ENCODE measurements at places on chromosomes 4 and X. TPM values are rescaled to one million over a fixed set of nuclear protein-coding genes. Genes with fewer than 3 reads are reported as not detected.

DNA sequence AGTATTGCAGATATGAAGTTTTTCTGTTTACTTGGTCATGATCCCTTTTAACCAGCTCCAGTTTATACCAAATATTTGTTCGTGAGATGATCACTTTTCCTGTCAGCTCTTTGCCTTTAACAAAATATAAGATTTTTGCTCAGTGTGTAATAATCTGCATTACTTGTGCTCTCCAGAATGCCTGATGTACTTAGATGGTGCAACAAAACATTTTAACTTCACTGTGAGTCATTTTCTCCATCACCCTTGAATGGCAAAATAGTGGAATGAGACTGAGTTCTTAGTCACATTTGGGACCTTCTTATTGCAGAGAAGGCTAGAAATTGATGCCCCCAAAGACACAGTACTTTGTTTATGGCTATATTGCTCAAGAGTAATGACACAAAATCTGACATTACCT, 252.0 kb downstream of the FRMPD4 start:
- no peaks in the 10 kb centered on the region for H3K4me1 ChIP-seq
- H3K36me3 ChIP-seq = no peaks in the 10 kb centered on the region
- no peaks in the 10 kb centered on the region for H3K27me3 ChIP-seq
- H3K4me3 ChIP-seq = no peak overlapping the region
- no peak overlapping the region for H3K27ac ChIP-seq

GRCh38 chr4:108703966-108704365, 53.6 kb downstream of the OSTC start:
- H3K27ac ChIP-seq = no peak overlapping the region
- no peaks in the 10 kb centered on the region for H3K36me3 ChIP-seq
- H3K27me3 ChIP-seq = no peaks in the 10 kb centered on the region
- H3K4me3 ChIP-seq = no peak overlapping the region

GRCh38 chr4:11131491-11131890, 297.2 kb downstream of the HS3ST1 start:
- no peak overlapping the region for H3K27ac ChIP-seq
- H3K4me3 ChIP-seq = no peak overlapping the region
- DNase-seq = peak; percentile 75
- no peaks in the 10 kb centered on the region for H3K36me3 ChIP-seq
- H3K4me1 ChIP-seq = no peaks in the 10 kb centered on the region

DNA sequence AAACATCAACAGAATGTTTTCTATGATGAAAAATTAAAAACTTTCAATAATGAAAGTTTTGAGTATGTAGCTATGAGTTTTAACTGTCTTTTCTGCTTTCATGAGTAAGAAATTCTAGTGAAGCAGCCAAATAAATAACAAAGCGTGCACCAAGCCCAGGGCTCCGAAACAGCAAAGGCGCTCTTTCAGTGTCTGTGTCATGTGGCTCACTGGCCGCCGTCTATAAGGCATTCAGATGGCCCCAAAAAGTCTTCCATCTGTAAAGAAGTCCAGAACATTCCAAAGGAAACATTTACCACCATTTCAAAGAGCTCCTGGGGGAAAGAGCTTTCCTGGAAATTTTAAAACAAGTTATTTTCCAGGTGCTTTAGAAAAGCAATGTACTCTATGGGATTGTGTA, 139.9 kb downstream of the AFAP1 start:
- peaks cover 48% of the 10 kb centered on the region for H3K36me3 ChIP-seq
- peaks cover 14% of the 10 kb centered on the region for H3K4me1 ChIP-seq
- peak; percentile 81 for DNase-seq
- peak overlapping the region; percentile 50 for H3K27ac ChIP-seq
- no peaks in the 10 kb centered on the region for H3K27me3 ChIP-seq

DNA sequence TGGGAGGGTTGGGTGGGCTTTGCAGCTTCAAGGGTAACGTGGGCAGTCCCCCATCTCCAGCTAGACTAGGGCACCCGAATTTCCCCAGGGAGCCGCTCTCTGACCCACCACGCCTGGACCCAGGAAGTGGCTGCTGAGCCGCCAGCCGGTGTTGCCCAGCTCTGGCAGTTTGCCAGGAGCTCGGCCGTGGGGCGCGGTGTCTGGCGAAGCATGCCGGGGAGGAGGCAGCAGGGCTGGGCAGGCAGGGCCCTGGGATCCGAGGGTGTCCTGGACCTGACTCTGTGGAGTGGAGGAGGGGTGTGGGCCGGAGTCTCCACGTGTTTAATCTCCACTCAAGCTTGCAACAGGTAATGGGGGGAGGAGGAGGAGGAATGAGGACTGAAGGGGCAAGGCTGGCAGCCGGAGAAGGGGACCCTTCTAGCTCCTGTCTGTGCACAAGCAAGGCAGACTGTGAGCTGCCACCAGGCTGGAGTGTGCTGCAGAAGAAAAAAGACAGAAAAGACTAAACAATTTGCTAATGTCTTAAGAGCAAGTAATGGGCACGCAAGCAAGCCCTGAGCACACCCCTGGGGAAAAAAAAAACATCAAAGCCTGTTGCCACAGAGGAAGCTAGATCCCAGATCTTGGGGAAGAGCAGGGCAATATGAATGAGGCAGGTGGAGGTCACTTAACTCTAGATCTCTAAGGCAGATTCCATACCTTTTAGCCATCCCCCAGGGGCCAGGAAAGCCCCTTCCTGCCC, 2.4 kb downstream of the LONRF3 start:
- H3K27ac ChIP-seq = no peak overlapping the region
- H3K36me3 ChIP-seq = no peaks in the 10 kb centered on the region
- DNase-seq = no peak
- peaks cover 59% of the 10 kb centered on the region for H3K27me3 ChIP-seq
- peak overlapping the region; percentile 31 for H3K4me3 ChIP-seq
- peaks cover 20% of the 10 kb centered on the region for H3K4me1 ChIP-seq

- H3K27ac ChIP-seq = no peak overlapping the region
- H3K36me3 ChIP-seq = no peaks in the 10 kb centered on the region
- peak; percentile 33 for DNase-seq
- no peak overlapping the region for H3K4me3 ChIP-seq
- H3K4me1 ChIP-seq = no peaks in the 10 kb centered on the region
Observed at GRCh38 chr4:28835501-28835900, 1884.7 kb upstream of the PCDH7 start.

DNA sequence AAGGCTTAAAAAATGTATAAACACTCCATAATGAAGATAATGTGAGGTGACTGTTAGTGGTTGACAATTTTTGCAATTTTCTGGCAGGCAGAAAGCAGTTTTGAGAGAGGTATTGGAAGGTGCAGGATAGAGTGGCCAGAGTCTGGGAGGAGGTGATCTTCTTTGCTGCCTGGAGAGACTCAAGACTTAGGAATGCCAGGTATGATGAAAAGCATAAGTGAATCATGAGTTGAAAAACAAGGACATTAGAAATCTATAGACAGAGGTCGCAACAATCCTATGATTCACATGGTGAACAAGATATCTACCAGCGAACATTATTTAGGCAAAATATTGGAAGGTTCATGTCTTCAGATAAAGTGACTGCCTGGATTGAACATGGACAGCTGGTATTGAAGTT, 118.5 kb downstream of the CFAP299 start:
- no peak overlapping the region for H3K27ac ChIP-seq
- H3K27me3 ChIP-seq = no peaks in the 10 kb centered on the region
- H3K4me1 ChIP-seq = no peaks in the 10 kb centered on the region
- H3K36me3 ChIP-seq = no peaks in the 10 kb centered on the region
- no peak for DNase-seq
- no peak overlapping the region for H3K4me3 ChIP-seq

DNA sequence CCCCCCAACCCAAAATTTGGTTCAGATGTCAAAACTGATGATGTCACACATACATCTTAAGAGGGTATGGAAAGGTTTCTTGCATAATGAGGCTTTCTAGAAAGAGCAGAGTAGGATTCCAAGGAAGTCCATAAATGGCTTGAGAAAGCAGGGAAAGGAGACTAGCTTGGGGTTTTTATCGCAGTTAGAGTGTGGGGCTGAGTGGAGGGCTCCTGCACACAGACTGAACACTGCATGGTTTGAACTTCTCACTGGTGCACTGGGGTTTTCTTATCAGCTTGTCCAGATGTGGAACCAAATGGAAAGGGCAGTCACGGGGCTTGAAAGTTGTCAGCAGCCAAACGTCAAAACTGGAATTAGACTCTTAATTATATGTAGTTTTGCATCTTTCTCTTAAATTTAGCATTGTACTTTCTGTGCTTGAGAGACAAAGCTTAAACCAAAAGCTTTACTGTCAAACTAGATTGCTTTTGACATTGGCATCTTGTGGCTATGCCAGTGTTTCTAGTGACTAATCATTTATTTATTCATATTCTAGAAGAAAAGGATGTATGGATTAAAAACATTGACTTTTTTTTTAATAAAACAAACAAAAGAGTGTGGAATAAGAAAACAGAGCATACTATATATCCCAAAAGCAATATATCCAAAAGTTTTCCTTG, 78.3 kb upstream of the STIM2 start:
- no peak overlapping the region for H3K27ac ChIP-seq
- peaks cover 9% of the 10 kb centered on the region for H3K4me1 ChIP-seq

- no peak overlapping the region for H3K4me3 ChIP-seq
- H3K36me3 ChIP-seq = no peaks in the 10 kb centered on the region
- H3K27me3 ChIP-seq = no peaks in the 10 kb centered on the region
- no peak for DNase-seq
- H3K27ac ChIP-seq = no peak overlapping the region
Observed at GRCh38 chr4:15151033-15151432, 148.8 kb downstream of the CPEB2 start.

GRCh38 chr4:99855678-99856077, 38.5 kb downstream of the LAMTOR3 start:
- H3K36me3 ChIP-seq = no peaks in the 10 kb centered on the region
- H3K27me3 ChIP-seq = no peaks in the 10 kb centered on the region
- H3K4me1 ChIP-seq = no peaks in the 10 kb centered on the region
- no peak overlapping the region for H3K4me3 ChIP-seq
- peak; percentile 58 for DNase-seq

DNA sequence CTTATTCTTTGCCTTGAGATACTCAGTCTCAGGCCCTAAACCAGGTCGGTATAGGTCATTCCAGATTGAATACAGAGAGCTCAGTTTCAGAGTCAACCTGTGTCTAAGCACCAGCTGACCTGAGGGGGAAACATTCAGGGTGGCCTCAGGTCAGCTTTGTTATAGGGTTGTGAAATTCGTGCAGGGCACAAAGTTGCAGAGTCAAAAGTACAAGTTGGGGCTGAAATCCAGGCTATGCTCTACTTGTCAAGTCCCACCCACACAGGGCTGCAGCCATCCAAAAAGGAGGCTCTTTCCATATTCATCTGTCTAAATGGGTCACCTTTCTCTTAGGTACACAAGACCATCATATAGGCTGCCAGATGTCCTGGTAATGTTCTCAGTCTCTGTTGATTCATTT, 89.7 kb downstream of the ITIH6 start:
- no peak overlapping the region for H3K27ac ChIP-seq
- no peak overlapping the region for H3K4me3 ChIP-seq
- H3K4me1 ChIP-seq = no peaks in the 10 kb centered on the region
- H3K36me3 ChIP-seq = no peaks in the 10 kb centered on the region

- peaks cover 39% of the 10 kb centered on the region for H3K27me3 ChIP-seq
- H3K4me3 ChIP-seq = no peak overlapping the region
- no peaks in the 10 kb centered on the region for H3K36me3 ChIP-seq
- H3K27ac ChIP-seq = peak overlapping the region; percentile 70
- peaks cover 9% of the 10 kb centered on the region for H3K4me1 ChIP-seq
- peak; percentile 94 for DNase-seq
Observed at GRCh38 chrX:39645178-39645895, 452.4 kb downstream of the BCOR start.

DNA sequence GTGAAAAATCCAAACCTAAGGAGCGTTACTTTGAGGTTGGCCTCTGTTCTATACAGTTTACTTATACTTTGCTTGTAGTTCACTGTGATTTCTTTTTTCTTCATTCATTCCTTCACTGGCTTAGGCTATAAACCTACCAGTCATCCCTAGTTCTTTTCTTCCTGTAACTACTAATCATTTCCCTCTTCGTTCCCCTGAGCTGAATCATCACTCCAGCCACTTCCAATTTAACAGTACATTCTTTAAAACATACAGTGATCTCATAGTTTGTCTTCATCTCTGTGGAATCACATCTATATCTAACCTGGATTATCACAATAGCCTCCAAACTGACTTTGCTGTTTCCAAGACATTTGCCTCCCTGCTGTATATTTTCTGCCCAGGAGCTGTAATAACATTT, 25.2 kb upstream of the NPFFR2 start:
- H3K4me3 ChIP-seq = no peak overlapping the region
- no peaks in the 10 kb centered on the region for H3K4me1 ChIP-seq
- H3K27ac ChIP-seq = no peak overlapping the region
- H3K36me3 ChIP-seq = no peaks in the 10 kb centered on the region

GRCh38 chrX:129925305-129926092, 19.5 kb downstream of the UTP14A start:
- no peaks in the 10 kb centered on the region for H3K4me1 ChIP-seq
- peaks cover 35% of the 10 kb centered on the region for H3K36me3 ChIP-seq
- peak; percentile 84 for DNase-seq
- peaks cover 13% of the 10 kb centered on the region for H3K27me3 ChIP-seq
- H3K4me3 ChIP-seq = no peak overlapping the region
- no peak overlapping the region for H3K27ac ChIP-seq

- DNase-seq = peak; percentile 22
- H3K27me3 ChIP-seq = no peaks in the 10 kb centered on the region
- H3K36me3 ChIP-seq = no peaks in the 10 kb centered on the region
- no peak overlapping the region for H3K27ac ChIP-seq
- no peaks in the 10 kb centered on the region for H3K4me1 ChIP-seq
Observed at GRCh38 chr4:72712997-72713396, 144.0 kb upstream of the ADAMTS3 start.

DNA sequence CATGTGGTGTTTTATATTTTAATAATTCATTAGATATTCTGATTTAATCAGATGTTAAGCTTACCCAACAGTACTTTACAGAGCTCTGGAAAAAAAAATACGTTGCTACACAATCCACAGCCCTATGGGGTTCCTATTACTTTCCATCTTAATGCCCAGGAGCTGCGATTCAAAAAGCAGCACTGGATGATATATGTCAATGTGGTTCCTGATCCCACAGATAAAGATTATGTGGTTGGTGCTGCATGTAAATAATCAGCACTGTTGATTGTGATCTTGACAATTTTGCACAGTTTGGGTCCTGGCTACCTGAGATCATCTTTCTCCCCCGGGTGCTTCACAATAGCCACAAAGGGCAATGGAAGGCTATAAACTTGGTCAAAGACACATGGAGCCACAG, 72.7 kb upstream of the DCLK2 start:
- H3K27ac ChIP-seq = no peak overlapping the region
- H3K4me3 ChIP-seq = no peak overlapping the region
- H3K4me1 ChIP-seq = peaks cover 2% of the 10 kb centered on the region

GRCh38 chr4:66252291-66252690, 582.0 kb upstream of the EPHA5 start:
- H3K36me3 ChIP-seq = no peaks in the 10 kb centered on the region
- no peak overlapping the region for H3K27ac ChIP-seq
- no peaks in the 10 kb centered on the region for H3K27me3 ChIP-seq
- H3K4me3 ChIP-seq = no peak overlapping the region
- no peaks in the 10 kb centered on the region for H3K4me1 ChIP-seq

Gene MAGED4
- total RNA-seq = 11.6 TPM

Gene TSPAN7
- 70.0 TPM for total RNA-seq

Gene OR13H1
- total RNA-seq = not detected

Gene RNF175
- 1.2 TPM for total RNA-seq

Gene CXCL9
- 0.04 TPM for total RNA-seq

Gene GPAT3
- 16.3 TPM for total RNA-seq

Gene HNRNPH2
- total RNA-seq = 40.8 TPM

Gene ENPEP
- total RNA-seq = 15.3 TPM

Gene SPOCK3
- 1.8 TPM for total RNA-seq

Data from muscle of leg (tissue), 16 donors.